ENCODE measurements at places on chromosomes 5 and 9.

- DNase-seq, result no peak
Measured at GRCh38 chr5:132557478-132558172, 848 bp downstream of the RAD50 start.

- no peak for DNase-seq
Measured at GRCh38 chr9:109908459-109909390, 128.7 kb downstream of the PALM2AKAP2 start.

GRCh38 chr9:68678430-68678829, 26.6 kb upstream of the PIP5K1B start:
- DNase-seq, result no peak

GRCh38 chr5:82306151-82306550, 28.0 kb upstream of the RPS23 start:
- no peak for DNase-seq

- no peak for DNase-seq
Measured at GRCh38 chr9:18785604-18786003, 247.4 kb downstream of the SAXO1 start.

DNA sequence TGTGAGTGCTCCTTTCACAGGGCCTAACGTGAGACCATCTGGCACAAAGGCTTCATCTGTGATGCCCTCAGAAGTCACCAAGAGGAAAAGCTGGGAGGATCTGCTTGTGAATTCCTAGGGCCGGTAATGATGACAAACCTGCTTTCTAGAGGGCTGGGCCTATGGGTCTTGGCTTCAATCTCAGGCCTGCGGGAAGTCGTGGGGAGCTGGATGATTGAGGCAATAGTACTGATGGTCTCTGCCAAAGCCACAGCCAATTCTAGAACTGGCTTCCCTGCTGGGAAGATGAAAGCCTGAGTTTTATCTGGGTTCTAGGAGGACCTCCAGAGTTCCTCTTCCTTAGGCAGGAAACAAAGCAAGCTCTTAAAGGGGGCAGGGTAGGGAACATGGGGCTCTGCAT, 102.7 kb downstream of the TMEM215 start:
- no peak for DNase-seq

GRCh38 chr5:90092734-90093133, 316.8 kb downstream of the CETN3 start:
- DNase-seq, result no peak

- DNase-seq, result no peak
Measured at GRCh38 chr5:180084638-180085561, 13.3 kb upstream of the RNF130 start.

- DNase-seq, result no peak
Measured at GRCh38 chr9:115115117-115115880, 2.7 kb downstream of the TNC start.

GRCh38 chr5:181163487-181164075, 16.2 kb downstream of the OR2V2 start:
- no peak for DNase-seq

DNA sequence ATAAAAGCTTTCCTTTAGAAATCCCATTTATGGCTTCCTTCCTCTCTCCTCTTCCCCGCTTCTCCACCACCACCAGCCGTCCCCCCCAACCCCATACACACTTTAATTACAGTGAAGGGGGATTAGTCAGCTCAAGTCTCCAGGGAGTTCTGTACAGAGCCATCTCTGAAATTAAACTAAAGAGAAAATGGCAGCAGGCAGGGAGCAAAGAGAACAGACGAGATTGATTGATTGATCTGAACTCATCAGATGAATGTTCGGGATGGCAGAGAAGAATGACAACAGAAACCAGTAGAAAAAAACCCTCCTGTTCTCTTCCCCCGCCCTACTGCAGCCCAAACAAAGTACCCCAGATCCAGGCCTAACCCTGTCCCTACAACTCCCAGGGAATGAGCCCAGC, 241.7 kb upstream of the PANK3 start:
- no peak for DNase-seq

DNA sequence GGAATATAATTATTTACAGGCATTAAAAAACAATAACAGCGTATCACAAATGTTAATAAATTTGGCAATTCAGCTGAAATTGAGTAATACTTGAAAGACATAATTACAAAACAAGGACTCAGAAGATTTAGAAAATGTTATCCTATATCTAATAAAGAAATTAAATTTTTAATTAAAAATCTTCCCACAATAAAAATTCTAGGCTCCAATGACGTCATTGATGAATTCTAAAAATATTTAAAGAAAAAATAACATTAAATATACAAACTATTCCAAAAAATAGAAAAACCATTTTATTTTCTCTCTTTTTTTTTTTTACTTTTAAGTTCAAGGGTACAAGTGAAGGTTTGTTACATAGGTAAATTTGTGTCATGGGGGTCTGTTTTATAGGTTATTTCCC, 161.5 kb downstream of the ADAMTS6 start:
- no peak for DNase-seq

GRCh38 chr5:112384523-112384922, 34.6 kb downstream of the EPB41L4A start:
- no peak for DNase-seq

DNA sequence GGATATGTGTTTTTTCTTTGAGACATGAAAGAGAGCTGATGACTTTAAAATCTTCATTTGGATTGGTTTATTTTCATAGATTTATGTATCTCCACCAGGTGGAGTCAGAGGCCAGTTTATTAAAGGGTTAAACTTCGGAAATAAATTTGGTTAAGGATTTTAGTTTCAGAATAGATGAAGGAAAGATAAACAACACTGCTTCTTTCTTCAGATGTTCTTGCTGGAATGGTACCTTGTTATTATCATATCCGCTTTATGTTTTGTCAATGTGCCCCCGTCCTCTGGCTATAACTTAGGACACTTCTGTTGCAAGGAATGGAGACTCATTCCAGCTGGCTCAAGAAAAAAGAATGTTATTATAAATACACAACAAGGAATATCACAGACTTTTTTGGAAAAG, 81.2 kb downstream of the ALDH1A1 start:
- no peak for DNase-seq

DNA sequence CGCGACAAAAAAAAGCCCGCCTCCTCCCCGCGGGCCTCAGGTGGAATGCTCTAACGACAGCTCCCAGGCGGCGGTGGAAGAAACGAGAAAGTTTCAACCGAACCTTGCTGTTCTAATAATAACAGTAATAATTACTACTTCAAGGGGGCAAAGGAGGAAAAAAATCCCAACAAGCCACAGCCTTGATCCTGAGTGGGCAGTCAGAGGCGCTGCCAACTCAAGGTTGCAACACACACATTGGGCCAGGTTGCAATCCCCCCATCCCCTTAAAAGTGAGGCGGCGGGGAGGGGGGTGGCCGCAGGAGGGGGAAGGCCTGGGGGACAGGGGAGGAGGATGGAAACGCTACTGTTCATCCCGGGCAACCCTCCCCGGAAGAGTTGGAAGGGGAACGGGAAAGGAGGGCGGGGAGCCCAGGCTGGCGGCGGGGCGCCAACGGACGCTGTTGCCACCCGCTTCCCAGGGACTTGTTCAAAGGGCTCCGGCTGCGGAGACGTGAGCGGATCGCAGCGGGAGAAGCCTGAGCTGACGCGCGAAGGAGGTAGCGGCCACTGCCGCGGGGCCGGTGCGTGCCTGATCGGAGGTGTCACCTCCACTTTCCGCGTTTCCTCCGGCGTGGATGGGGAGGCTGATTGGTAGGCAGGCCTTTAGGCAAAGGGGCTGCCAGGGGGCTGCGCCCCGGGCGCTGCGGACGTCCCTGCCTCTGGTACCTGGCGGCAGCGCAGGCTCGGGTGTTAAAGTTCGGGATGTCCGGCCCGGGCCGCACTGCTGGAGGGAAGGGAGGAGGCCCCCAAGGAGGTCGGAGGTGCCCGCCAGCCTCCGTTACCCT, 647 bp downstream of the SMARCA2 start:
- DNase-seq, result peak; percentile 73

- no peak for DNase-seq
Measured at GRCh38 chr5:149240354-149240998, 31.2 kb upstream of the AFAP1L1 start.

DNA sequence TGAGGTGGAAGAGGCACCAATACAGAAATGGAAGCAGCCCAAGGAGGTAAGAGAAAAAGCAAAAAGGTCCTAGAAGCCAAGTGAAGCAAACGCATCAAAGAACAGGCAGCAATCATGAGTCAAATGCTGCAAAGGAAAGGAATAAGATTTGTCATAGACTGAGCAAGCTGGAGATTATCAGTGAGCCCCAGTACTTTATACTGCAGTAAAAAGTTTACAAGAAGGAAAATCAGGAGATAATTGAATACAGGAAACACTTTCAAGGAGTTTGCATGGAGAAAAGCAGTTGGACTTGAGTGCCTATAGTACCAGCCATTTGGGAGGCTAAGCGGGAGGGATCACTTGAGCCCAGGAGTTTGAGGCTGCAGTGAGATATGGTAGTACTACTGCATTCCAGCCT, 7.2 kb upstream of the HAVCR1 start:
- DNase-seq, result no peak

DNA sequence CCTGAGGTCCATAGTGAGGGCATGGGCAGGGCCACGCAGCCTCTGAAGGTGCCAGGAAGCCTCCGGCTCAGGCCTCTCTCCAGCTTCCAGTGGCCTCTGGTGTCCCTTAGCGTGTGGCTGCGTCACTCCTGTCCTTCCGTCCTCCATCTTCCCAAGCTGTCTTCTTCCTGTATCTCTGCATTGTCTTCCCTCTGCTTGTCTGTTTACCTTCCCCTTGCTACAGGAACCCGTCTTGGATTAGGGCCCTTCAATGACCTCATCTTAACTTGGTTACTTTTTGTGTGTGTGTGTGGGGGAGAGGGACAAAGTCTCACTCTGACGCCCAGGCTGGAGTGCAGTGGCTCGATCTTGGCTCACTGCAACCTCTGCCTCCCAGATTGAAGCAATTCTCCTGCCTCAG, 14.4 kb downstream of the ASS1 start:
- DNase-seq, result no peak

Measured in globus pallidus (tissue), 1 donor.